Stimulated activated CD4-positive, alpha-beta T cell treated with anti-CD3 and anti-CD28 coated beads, TNF-alpha, amount 100 ng/mL, for 24 hours (primary cell): ENCODE measurements at places on chromosomes 16 and 17.

GRCh38 chr17:39750131-39751015 lies 12.6 kb downstream of the GRB7 start:
- no peak for DNase-seq

- DNase-seq: no peak
Observed at GRCh38 chr16:84466692-84467091, 37.8 kb downstream of the MEAK7 start.

DNA sequence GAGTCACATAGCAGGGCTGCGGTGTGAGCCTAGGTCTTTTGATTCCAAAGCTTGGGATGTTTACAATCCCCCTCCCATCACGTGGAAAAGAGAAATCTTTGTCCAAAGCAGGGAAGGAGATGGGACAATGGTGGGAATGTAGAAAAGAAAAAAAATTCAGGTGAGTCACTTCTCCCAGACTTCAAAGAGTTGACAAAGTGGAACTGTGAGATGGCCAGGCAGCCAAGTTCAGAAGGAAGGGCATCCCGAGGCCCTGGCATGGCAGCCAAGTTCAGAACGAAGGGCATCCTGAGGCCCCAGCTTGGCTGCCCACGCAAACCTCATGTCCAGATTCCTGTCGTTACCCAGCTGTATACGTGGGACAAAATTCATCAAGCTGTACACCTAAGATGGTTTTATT lies 47.5 kb downstream of the FOXL1 start:
- no peak for DNase-seq

- no peak for DNase-seq
Observed at GRCh38 chr16:48958681-48959080, 323.0 kb downstream of the CBLN1 start.

GRCh38 chr17:29618272-29619065 lies 4.2 kb downstream of the CORO6 start:
- no peak for DNase-seq

DNA sequence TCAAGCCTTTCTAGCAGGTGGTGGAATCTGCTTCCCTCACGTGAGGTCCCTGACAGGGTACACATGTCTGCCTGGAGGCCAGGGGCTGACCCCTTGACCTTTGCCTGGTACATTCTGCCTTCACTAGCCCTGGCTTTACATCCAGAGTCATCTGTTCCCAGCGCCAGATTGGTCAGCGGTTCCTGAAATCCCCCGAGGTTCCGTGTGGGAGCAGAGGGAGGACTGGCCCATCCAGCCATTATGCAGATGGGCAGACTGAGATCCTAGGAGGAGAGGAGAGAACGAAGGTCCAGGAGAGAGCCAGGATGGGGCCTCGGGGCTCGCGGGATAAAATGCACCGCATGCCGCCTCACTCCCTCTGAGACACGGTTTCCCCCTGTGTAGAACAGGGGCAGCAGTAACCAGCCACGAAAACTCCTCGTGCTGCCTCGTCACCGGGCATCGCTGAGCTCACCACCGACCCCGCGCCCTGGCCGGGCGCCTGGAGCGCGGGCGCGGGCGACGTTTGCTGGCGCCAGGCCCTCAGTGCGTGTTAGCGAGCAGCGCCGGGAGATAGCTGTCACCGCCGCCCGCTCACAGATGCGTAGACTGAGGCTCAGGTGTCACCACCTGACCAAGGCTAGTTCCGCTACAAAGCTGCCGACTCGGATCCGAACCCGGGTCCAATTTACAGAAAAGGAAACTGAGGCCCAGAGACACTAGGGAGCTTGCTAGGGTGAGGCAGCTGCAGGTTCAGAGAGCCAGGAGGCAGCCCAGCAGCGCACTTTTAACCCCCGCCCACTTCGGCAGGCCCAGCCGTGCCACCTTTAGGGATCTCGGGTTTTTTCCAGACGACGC lies 811 bp upstream of the MAP2K3 start:
- no peak for DNase-seq

DNA sequence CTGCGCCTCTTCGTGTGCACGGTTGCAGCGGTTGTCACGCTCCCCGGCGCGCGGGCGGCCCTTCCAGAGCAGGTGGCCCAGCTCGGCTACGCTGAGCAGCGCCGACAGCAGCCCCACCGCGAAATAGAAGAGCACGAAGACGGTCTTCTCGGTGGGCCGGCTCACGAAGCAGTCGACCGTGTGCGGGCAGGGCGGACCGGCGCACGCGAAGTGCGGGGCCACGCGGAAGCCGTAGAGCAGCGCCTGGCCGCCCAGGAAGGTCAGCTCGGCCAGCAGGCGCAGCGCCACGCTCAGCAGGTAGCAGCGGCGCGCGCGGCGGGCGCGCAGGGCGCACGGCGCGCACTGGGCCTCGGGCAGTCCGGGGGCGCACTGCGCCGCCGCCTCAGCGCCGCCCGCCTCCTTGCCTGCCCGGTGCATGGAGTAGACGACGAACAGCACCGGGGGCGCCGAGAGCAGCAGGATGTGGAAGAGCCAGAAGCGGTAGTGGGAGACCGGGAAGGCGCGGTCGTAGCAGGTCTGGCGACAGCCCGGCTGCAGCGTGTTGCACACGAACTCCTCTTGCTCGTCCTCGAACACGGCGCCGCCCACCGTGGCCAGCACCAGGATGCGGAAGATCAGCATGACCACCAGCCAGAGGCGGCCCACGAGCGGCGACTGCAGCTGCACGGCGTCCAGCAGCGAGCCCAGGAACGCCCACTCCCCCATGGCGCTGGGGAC lies 1.3 kb downstream of the GJD3 start:
- DNase-seq: peak; percentile 33

- no peak for DNase-seq
Observed at GRCh38 chr16:75138233-75138632, 10.1 kb upstream of the ZFP1 start.

- DNase-seq: no peak
Observed at GRCh38 chr16:70442344-70442743, 3.4 kb upstream of the ST3GAL2 start.

GRCh38 chr17:68176718-68177117 lies 71.1 kb upstream of the AMZ2 start:
- DNase-seq: no peak

DNA sequence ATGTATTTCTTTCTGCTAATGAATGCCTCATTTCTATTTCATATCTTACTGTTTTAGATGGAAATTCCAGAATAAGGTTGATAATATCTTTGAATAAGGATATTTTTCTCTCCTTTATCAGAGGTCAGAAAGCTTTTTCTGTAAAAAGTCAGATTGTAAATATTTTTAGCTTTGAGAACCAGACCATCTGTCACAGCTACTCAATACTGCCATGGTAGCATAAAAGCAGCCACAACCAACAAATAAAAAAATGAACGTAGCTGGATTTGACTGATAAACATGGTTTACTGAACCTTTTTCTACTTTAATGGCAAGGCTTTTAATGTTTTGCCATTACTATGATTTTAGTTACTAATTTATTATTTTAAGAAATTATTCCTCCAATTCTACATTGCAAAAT lies 217.4 kb upstream of the COX10 start:
- DNase-seq: no peak

GRCh38 chr16:29961479-29962343 lies at the start of gene TMEM219:
TMEM219 (plus strand) TSS chr16:29962079; CDS start chr16:29963144, 1,065 bp downstream.
- peak; percentile 88 for DNase-seq

DNA sequence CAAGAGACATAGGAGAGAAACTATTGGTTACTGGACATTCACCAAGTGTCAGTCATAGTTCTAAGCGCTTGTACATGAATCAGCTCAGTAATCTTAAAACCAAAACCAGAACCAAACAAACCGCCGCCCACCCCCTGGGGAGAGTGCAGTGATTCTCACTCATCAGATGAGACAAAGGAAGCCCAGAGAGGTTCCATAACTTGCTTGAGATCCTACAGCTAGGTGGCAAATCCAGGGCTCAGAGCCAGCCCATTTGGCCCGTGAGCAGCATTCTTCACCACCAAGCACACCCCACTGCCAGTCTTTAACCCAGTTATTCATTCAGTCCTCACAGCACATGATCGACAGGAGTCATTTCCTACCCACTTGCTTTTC lies 37.2 kb upstream of the RGS9 start:
- peak; percentile 83 for DNase-seq

DNA sequence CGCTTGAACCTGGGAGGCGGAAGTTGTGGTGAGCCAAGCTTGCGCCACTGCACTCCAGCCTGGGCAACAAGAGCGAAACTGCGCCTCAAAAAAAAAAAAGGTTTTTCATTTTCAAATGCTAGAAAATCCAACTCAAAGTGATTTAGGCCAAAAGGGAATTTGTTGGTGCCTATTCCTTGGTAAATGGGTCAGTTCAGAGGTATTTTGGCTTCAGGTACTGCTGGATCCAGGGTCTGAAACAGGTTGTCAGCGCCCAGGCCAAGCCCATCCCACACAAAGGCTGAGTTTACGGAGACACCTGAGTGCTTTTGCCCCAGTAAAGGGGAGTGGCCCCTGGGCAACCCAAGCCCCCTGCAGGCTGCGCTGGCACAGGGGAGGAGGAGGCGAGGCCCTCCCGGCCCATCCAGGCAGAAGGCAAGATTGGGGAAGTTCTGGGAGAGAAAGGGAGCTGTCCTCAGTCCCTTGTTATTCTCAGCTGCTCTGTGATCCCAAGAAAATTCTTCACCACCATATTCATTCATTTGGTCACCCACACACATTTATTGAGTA lies 8.5 kb upstream of the JPH3 start:
- DNase-seq: no peak

GRCh38 chr17:67573987-67574657 lies 143.6 kb upstream of the NOL11 start:
- no peak for DNase-seq

DNA sequence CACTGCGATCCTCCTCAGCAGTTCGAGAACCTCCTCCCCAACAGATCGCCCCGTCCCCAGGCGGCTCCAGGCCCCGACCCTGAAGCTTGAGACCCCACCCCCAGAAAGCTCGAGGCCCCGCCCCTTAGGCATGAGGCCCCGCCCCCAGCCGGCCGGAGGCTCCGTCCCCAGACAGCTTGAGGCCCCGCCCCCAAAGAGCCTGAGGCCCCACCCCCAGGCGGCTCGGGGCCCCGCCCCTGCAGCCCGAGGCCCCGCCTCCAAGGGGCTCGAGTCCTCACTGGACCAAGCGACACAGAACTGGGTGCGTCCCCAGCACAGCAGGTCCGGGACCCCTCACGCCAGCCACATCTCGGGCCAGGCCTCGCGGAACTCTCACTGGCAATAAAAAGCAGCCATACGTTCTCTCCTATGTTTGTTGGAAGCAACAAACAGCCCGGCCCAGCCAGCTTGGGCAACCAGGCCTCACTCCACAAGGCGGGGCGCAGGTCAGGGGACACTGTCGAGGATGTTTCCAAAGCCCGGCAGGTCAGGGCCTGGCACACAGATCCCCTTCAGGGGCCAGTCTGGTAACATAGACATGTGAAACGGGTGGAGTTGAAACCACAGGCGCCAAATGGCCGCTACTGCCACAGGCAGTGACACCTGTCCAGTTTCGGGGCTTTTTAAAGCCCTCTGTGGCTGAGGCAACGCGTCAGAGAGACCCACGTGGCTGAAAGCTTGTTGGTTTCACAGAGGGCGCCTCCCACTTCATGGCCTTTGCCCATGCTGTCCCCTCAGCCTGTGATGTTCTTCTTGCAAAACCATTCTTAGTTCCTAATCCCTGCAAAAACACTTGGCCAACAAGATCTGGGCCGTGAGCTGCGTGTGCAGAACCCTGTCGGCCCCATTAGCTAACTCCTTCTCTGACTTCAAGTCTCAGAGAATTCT lies 224.2 kb downstream of the PARN start:
- DNase-seq: no peak

DNA sequence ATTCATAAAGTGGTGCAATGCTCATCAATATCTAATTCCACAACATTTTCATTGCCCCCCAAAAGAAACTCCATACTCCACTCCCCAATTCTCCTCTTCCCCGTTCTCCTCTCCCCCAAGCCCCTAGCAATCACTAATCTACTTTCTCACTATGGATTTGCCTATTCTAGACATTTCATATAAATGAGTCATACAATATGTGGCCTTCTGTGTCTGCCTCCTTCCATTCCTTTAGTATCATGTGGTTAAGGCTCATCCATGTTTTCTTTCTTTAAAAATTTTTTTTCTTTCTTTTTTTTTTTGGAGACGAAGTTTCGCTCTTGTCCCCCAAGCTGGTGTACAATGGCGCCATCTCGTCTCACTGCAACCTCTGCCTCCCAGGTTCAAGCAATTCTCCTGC lies 56.3 kb upstream of the HAS3 start:
- no peak for DNase-seq

DNA sequence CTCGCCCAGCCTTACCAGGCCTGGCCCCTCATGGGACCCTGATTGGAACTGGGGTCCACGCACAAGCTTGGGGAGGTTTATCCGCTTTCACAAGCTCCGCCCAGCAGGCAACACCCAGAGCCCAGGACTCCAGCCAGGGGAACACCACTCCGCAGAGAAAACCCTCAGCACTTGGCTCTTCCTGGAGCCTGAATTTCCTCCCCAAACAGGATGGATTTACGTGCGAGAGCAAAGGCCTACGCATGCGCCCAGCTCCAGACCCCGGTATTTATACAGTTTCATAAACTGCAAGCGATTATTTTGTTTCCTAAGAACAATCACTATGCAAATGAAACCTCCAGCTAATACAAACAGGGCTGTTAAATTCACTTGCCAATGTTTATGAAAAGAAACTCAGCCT lies 22.8 kb downstream of the ZNF423 start:
- DNase-seq: no peak

DNA sequence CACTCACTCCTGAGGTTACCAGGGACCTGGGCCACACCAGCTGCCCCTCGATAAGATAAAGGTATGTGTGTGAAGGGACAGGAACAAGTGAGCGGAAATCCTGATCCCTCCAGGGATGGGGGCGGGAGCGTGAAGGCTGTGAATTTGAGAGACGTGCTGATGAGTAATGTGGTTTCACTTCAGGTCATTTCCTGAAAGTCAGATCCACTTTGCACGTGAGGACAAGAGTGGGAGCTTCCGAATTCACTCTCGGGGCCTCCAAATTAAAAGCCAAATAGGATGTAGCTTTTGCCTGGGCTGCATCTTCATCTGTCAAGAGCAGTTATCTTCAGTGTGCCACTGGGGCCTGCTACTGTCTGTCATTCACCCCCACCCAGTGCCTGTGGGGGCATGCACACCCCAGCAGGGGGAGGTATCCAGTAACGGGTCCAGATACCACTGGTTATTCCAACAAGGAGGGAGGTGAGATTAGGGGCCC lies 87.4 kb upstream of the LHX1 start:
- DNase-seq: peak; percentile 69

DNA sequence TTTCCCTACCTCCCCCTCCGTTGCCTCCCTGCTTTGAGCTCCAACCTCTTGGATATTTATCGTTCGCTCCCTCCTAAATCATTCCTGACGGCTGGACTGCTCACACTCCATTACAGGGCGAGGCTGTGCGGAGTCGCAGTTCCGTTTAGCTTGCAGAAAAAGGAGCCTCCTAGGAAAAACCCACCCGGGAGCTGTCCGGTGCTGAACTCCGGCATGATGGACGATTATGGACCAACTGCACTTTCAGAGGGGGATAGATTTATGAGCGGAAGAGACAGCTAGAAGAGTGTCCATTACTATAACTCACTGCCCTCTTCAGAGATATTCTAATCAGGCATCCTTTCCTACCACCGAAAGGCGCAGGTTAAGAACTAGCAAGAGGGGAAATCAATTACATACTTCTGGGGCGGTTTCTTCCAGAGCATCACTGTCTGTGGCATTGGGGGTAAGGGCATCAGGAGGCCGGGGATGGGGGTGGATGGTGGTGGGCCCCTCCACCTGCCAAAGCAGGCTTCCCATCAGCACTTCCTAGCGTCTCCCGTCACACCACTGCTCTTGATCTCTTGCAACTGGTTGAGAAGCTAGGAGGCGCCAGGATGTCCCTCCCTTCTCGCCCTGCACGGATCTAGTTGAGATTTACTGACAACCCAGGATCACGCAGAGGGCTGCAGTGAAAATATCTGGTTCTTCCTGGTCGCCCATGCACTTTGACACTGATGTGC lies 251.2 kb downstream of the ENGASE start:
- no peak for DNase-seq
